Amygdala (tissue), 56 donors: ENCODE measurements at places on chromosomes 11 and 22.

GRCh38 chr11:96760306-96760705 lies 370.5 kb downstream of the JRKL start:
- DNase-seq: no peak

- DNase-seq: no peak
Measured at GRCh38 chr11:113045146-113045545, 83.9 kb downstream of the NCAM1 start.

GRCh38 chr11:16986434-16987204 lies 27.6 kb downstream of the PLEKHA7 start:
- DNase-seq: no peak

DNA sequence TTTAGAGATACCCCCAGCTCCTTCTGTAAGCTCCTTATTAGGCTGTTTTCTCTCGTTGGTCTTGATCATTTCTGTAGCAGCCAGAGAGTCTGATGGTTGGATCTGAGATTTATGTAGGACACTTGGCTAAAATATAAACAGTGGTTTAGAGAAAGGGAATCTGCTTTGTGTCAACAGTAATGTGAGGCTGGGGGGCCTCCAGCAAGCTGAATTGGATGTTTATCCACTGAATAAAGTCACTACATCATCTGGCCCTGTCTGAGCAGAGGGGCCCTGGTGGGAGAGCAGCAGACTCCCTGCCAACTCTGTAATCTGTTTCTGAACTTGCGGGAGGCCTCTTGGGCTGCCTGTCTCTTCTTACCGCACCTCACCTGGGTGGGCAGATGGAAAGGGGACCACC lies 328.5 kb upstream of the PLET1 start:
- DNase-seq: no peak

GRCh38 chr22:33402325-33402724 lies 344.1 kb upstream of the SYN3 start:
- no peak for DNase-seq

GRCh38 chr11:33861941-33862589 lies 29.8 kb downstream of the LMO2 start:
- no peak for DNase-seq

GRCh38 chr11:79150966-79151365 lies 289.9 kb downstream of the TENM4 start:
- DNase-seq: no peak

DNA sequence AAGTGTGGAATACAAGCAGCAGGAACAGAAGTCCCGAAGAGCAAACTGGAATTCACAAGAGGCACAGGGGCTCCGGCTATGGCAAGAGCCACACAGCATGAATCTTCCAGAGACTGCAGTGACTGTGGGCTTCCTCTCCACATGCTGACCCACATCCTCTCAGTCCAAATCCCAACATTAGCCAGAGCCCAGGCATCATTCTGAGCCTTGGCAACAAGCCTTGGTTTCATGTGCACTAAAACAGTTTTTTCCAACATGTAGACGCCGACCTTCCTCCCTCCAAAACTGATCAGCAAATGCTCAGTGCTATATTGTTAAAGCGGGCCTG lies 91.7 kb upstream of the CSNK2A3 start:
- no peak for DNase-seq

- DNase-seq: no peak
Measured at GRCh38 chr22:19578180-19579004, 54.2 kb upstream of the CLDN5 start.

GRCh38 chr11:134658481-134659225 lies 246.6 kb upstream of the B3GAT1 start:
- DNase-seq: no peak

DNA sequence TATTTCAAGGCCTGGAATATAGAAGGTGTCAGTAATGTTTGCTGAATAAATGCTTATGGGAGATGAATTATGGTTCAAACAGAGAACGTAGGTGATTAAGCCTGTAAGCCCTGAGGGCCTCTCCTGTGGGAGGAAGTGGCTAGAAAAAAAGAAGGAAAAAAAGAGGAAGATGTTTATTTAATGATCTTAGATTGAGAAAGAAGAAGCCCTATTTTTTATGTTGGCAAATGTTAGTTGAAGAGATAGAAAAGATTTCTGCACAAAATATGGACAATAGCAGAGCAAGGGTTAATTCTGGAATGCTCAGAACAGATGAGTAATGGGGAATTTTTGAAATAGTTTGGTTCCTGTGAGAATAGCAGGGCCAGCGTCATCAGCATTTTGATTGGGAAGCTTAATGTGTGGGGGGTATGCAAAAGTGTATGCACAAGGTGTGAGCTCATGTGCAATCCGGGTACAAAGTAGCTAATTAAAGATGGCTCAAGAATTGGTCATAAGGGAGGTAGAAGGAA lies 95.7 kb downstream of the TEAD1 start:
- DNase-seq: no peak

- DNase-seq: no peak
Measured at GRCh38 chr22:29478326-29479276, 1.4 kb upstream of the NEFH start.

DNA sequence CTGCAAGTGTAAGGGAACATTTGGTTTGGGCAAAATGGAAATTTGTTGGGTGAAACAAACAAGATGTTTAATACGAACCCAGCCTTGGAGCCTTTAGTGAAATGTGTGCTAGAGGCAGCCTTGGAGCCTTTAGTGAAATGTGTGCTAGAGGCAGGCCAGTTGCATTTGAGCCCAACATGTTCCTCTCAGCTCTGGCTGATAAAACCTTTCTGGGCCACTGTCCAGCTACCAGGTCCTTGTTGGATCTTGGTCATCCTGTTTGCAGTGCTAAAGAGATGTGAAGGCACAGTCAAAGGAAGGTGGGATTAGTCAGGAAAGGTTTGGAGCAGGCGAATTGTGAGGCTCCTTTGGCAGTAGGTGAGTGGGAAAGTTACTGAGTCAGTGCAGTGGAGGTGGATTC lies 48.9 kb downstream of the CEP164 start:
- no peak for DNase-seq

GRCh38 chr11:12408156-12408770 lies 30.9 kb downstream of the PARVA start:
- DNase-seq: no peak

DNA sequence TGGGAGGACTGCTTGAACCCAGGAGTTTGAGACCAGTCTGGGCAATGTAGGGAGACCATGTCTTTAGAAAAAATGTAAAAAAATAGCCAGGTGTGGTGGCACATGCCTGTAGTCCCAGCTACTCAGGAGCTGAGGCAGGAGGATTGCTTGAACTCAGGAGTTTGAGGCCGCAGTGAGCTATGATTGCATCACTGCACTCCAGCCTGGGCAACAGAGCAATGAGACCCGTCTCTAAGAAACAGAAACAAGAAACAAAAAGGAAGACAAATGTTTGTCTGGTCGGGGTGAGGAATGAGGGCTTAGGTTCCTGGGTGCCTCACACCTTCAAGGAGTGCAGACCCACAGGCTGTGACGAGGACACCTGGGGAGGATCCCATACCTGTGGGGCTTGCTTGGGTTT lies 191.9 kb downstream of the CEP164 start:
- DNase-seq: no peak

- DNase-seq: no peak
Measured at GRCh38 chr22:47392729-47393128, 630.3 kb downstream of the TBC1D22A start.

- no peak for DNase-seq
Measured at GRCh38 chr11:119504371-119504770, 81.4 kb upstream of the THY1 start.

GRCh38 chr11:103210543-103210942 lies 101.3 kb downstream of the DYNC2H1 start:
- DNase-seq: no peak

- no peak for DNase-seq
Measured at GRCh38 chr11:58616594-58616993, 5.9 kb upstream of the CNTF start.

GRCh38 chr11:3947061-3947460 lies 91.6 kb downstream of the STIM1 start:
- no peak for DNase-seq

DNA sequence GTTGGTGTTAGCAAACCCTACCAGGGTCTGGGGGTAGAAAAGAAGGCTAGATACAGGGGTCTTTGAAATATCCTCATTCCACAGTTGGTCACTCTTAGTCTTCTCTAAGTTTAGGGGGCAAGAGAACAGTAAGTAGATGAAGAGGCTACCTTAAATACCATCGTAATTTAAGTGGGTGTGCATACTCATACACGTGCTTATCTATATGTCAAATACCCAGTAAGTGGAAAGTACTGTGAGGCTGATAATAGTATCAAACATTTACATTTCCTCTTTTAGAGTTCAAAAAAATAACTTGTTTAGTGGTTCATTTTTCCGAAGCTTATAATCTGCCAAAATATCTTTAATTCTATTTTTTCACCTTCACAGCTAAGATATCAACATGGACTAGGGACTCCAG lies 90.7 kb downstream of the WNT11 start:
- no peak for DNase-seq

- DNase-seq: no peak
Measured at GRCh38 chr11:2996976-2997375, 4.8 kb upstream of the NAP1L4 start.

DNA sequence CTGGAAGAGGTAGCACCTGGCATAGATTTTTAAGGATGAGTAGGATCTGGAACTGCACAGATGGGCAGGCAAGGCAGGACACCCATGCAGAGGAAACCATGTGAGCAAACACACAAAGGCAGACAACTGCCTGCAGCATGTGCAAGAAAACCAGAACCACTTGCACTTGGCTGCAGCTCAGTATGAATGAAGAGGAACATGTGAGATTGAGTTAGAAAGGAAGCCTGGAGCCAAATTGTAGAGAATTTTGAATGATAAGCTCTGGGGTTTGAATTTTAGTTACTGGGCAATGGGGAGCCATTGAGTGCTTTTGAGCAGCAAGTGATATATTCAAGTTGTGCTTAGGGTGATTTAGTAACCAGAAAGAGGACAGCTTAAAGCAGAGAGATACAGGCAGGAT lies 583.4 kb downstream of the SOX6 start:
- DNase-seq: no peak

DNA sequence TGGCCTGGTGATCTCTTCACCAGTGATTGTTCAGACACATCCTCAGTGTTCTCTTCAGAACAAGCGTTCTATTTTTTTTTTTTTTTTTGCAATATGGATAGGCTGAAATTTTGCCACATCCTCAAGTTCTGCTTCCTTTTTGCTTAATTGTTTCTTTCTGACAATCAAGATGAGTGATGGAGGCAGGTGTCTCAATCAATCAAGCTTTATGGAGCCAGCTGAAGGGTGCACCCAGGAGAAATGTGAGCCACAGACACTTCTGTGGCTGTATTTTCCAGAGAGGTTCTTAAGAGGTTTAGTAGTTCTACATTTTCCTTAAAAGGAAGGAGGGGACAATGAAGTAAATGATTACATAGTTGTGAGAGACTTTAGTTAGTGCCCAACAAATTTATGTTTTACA lies 43.9 kb upstream of the ASPHD2 start:
- no peak for DNase-seq

- no peak for DNase-seq
Measured at GRCh38 chr22:44782363-44782963, 30.1 kb downstream of the ARHGAP8 start.

GRCh38 chr11:71364176-71364671 lies 84.0 kb downstream of the DHCR7 start:
- peak; percentile 54 for DNase-seq

DNA sequence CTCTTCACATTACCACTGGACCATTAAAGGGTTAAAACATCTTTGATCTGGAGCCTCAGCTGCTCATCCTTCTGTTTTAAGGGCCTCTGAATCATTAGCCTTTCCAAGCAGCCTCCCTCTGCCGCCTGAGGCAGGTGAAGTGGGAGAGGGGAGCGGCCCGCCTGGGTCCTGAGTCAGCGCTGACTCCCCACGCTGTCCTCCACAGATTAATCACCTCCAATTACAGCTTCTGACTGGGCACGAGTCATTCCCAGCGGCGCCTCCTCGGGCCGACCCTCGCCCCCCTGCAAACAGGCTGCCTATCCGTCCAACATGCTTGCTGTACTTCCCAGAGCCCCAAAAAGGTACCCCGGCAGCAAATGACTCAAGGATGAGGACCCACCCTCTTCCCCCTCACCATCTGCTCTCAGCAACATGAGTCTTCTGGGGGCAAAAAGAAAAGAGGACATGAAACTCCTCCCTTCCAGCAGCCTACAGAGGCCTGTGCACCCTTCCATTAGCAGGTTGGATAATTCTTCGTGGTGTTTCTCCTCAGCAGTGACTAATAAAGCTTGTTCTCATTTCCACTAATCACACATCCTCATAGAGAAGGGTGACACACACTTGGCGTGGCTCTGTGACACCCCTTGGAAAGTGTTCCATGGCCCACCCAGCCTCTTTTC lies 44.3 kb upstream of the JAM3 start:
- no peak for DNase-seq

DNA sequence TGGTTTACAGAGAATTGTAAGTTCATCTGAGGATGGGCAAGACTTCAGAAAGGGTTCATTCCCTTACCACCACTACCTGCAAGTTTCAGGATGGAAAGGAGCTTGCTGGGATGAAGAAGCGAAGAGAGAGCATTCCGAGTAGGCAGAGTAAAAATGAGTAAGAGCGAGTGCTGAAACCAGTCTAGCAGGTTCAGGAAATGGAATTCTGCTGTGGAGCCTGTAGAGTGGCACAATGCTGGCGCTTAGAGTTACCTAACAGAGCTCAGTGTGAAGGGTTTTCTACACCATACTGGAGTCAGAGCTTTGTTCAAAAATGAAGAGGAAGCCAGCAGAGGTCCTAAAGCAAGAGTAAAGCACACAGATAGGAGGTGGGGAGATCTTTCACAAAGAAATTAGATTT lies 179.2 kb upstream of the ZC3H12C start:
- DNase-seq: no peak

DNA sequence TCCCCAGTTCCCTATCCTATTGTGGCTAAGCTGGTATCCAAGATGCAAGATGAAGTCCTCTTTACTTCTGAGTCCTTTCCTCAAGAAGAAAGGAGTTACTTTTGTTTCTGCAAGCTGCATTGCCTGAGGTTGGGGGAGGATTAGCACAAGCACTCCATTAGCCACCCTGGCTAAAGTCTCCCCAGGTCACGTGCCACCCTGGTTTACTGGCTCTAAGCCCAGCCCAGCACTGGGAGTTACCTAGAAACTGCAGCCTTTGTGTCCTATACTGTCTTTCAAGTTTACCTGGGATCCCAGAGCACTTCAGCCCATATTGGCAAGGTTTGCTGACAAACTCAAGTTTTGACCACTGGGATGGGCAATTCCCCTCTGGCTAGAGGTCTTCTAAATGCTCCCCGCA lies 78.4 kb upstream of the DBX1 start:
- no peak for DNase-seq
